Retinal pigment epithelial cell (primary cell): ENCODE measurements at places on chromosomes 4 and X.

DNA sequence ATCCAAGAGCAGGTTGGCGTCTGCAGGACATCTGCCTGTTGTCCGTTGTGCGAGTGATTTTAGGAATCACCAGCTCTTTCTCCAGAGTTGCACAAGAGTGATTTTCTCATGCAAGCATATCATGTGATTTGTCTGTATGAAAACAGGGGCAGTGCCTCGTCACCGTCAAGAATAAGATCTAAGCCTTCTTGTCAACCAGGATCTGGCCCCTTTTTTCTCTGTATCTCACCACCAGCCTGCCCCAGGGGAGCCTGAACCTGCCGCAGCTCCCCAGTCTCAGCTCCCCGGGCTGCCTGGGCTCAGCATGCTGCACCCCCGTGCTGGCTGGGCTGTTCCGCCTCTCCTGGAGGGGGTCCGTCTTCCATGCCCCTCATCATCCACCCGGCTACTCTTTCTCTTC lies 90.5 kb downstream of the STOX2 start:
- DNase-seq: peak; percentile 51

DNA sequence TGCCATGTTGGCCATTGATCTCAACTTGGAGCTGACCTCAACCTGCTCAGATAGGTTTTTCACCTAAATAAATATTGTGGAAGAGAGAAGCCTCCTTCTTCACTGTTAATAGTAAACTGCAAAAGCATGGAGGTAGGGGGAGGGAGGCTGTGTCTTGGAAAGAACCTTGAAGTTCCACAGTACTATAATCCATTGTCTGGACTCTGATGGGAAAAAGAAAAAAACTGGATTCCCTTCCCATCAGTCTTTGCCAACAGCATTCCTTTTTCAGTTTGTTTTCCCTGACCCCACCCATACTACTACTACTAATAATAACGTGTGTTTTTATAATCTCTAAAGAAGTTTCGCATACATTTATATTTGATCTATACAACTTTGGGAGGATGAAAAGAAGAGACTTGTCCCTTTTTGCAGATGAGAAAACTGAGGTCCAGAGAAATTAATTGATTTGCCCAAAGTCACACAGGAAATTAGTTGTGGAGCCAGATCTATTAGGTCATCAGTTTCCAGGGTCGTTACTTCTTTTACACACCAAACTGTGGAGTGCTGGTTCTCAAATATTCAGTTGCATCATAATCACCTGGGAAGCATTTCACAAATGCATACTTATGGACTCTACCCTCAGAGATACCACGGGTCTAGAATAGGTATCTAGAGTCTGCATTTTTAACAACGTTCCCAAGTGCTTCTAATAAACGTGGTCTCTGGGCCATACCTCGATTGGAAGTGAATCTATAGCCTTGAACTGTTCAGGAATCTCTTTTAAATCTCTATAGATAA lies 59.1 kb downstream of the LUZP4 start:
- DNase-seq: no peak

DNA sequence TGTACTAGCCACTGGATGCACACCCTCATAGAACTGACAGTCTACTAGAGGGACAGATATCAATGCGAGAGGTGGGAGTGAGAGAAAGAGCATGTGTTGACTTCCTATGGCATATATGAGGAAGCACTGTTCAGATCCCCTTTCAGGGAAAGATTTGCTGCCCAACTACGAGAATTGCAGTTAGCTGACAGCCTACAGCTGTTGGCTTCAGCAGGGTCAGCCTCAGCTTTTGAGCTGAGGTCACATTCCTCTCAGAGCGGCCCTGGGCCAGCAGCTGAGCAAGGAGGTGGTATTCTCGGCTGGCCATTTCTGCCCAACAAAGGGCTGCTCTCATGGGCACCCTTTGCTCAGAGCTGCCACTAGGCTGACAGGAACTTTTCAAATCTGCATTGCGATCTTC lies 580.2 kb downstream of the MID1IP1 start:
- no peak for DNase-seq

DNA sequence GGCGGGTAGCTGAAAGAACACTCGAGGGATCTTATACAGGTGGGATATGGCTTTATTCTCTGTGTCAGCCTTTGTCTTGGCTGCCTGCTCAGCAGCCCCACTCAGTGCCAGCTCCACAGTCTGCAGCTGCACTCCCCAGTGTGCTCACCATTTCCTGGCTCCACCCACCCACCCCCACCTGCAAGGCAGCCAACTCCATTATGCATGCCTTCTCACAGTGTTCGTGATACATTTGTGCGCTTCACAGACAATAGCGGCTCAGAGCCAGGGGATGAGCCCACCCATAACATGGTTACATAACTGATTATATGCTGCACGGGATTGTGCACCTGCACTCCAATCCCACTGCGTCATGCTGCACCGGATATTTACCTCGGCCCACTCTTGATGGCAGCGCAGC lies 8.8 kb upstream of the TMEM128 start:
- no peak for DNase-seq

- DNase-seq: no peak
Observed at GRCh38 chr4:6257247-6258025, 12.2 kb upstream of the WFS1 start.

- DNase-seq: peak; percentile 36
Observed at GRCh38 chr4:84498935-84499623, at the start of gene NKX6-1. TSS of gene NKX6-1 (minus strand) at chr4:84499292. CDS start at chr4:84498228, 1,064 bp downstream.

GRCh38 chr4:7355795-7356194 lies 78.9 kb downstream of the PSAPL1 start:
- no peak for DNase-seq
